ENCODE measurements at places on chromosomes 4 and X. TPM values are rescaled to one million over a fixed set of nuclear protein-coding genes. Genes with fewer than 3 reads are reported as not detected.
A peak's percentile ranks its signal among the peaks of the same experiment; 100 is the strongest.

The IL2 gene
- not detected for total RNA-seq

The FAM13A gene
- 132 TPM for total RNA-seq

- no peak for DNase-seq
These were observed 18.1 kb upstream of the GDPD2 start for GRCh38 chrX:70405003-70405402.

- peak; percentile 18 for DNase-seq
These were observed 62.9 kb downstream of the MID1IP1 start for GRCh38 chrX:38864165-38864564.

The OCIAD2 gene
- total RNA-seq = 1.7 TPM

- DNase-seq = peak; percentile 28
These were observed 58.2 kb downstream of the WDR17 start for GRCh38 chr4:176123710-176124407.

DNA sequence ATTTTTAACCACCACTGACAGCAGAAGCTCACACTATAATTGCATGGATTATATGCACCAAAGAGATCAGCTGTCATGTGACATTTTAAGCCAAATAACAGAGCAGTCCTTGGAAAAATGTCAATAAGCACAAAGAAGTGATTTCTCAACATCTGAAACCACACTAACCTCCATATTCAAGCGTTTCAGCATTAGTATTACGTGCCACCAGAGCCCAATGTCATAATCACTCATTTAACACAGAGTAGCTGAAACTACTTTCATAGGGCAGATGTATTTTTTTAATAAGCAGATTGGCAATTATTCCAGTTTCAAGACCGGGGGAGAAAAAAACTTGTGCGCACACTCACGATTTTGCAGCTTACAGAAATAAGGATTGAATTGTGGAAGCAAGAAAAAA is 76.6 kb downstream of the SH3KBP1 start:
- DNase-seq = no peak

DNA sequence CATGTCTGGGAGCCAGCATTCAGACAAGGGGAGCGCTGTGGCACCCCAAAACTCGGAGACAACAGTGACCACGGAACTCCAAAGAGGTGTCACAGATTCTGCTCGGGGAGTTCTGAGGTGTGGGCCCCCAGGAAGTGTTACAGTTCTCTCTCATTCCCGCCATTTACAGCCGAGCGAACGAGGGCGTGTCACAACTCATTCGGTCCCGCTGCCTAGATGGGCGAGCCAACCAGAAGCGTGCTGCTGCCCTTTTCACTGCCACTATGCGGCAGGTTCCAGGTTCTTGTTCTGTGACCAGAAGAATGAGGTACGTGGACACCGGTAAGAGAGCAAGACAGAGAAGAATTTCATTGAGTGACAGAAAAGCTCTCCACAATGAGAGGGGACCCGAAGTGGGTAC is 1370.6 kb upstream of the AGA start:
- no peak for DNase-seq

The FAM47A gene
- not detected for total RNA-seq

GRCh38 chr4:85736571-85736970 is 261.6 kb downstream of the ARHGAP24 start:
- DNase-seq = no peak

- DNase-seq = no peak
These were observed 53.2 kb downstream of the ADRA2C start for GRCh38 chr4:3819210-3819919.

DNA sequence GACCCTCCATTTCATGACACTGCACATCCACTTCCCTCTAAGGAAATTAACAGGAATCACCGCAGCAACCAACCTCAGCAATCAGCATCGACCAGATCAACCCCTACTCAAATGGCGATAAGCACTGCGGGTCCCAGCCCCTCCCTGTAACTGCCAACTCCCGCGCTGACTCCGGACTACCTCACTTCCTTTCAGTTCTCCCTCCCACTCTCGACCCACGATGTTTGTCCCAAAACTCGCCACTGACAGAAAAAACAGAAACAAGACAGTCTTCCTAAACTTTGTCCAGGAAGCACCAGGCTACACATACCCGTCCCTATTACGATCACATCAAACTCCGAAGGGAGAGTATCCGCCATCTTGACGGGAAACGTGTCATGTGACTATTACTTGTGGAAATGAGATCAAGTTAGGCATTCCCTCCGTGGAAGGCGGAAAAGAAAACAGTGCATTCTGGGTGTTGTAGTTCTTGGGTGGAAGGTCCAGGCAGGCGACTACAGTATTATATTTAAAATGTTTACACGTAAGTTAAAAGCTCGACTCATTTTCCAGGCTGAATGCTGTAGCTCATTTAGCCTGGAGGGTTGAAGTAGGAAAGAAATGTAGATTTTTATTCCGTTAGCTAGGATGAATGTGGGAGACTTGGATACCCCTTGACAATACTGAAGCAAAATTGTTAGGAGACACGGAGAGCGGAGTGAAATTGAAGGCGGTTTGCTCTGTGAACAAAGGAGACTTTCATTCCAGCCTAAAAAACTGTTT is at the start of gene CHM:
Gene CHM, minus strand, starts transcription at position 385 of the 762 bp plus-strand sequence. Its CDS starts 26 bp downstream, at position 359.
- peak; percentile 45 for DNase-seq

The BRS3 gene
- total RNA-seq = not detected

GRCh38 chr4:986428-986878 is 391 bp upstream of the IDUA start:
- DNase-seq = no peak

DNA sequence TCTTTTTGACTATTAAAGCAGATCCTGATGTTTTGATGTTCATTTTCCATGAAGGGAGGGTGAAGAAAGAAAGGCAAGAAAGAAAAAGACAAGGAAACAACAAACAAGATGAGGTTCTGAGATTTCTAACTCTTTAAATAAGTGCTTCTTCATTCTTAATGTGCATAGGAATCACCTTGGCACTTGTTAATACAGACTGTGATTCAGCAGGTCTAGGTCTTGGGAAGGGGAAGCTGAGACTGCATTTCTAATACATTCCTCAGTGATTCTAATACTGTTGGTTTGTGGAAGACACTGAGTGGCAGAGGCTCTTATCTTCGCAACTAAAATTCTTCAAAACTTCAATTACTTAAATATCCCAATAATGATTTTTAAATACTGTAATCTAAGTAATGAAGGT is 95.2 kb upstream of the NAP1L5 start:
- no peak for DNase-seq

DNA sequence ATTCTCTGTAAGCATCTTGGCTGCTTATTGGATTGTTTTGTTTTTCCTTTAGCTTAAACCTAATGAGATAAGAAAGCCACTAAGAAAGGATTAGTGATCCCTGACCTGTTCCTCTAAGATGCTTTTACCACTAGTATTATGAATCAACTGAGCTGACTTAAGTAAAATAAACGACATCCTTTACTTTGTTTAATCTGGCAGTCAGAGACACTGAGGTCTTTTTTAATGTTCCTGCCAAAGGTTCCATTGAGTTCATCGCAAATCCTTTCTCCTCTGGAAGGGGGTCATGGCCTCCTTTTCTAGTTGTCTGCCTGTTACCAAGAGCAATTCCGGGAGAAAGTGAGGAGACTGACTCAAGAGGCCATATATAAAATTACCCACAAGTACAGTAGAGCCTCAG is 1038.3 kb upstream of the SLIT2 start:
- DNase-seq = no peak

DNA sequence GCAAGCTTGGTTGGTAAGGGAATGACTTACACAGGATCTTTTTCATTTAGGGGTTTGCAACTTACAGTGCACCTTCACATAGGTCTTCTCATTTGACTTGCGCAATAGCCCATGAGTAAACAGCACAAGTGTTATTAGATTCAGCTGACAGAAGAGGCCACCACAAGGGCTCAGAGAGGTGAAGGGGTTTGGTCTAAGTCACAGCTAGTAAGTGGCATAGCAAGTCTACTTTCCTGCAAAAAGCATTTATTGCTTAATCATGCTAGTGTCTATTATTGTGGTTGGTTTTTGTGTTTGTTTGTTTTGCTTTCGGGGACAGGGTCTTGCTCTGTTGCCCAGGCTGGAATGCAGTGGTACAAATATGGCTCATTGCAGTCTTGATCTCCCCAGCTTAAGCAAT is 83.3 kb downstream of the SPRY1 start:
- DNase-seq = peak; percentile 65

The PNMA6A gene
- not detected for total RNA-seq

GRCh38 chrX:108614616-108615015 is 121.7 kb downstream of the IRS4 start:
- no peak for DNase-seq

GRCh38 chr4:133585323-133585722 is 436.2 kb downstream of the PCDH10 start:
- no peak for DNase-seq

GRCh38 chr4:88822034-88822789 is 124.6 kb upstream of the NAP1L5 start:
- no peak for DNase-seq
